ENCODE measurements at places on chromosomes 11 and 22. TPM values are rescaled to one million over a fixed set of nuclear protein-coding genes. Genes with fewer than 3 reads are reported as not detected.

The FAM180B gene
- not detected for total RNA-seq

The ESAM gene
- 0.19 TPM for total RNA-seq

The CLMP gene
- total RNA-seq, result 86.1 TPM

The MRPL17 gene
- 78.0 TPM for total RNA-seq

The SAA4 gene
- not detected for total RNA-seq

The VEGFB gene
- total RNA-seq, result 60.3 TPM

The PATE2 gene
- total RNA-seq, result not detected

The MAPK8IP2 gene
- total RNA-seq, result 2.5 TPM

The PRG3 gene
- total RNA-seq, result not detected

The HEPHL1 gene
- total RNA-seq, result not detected

The CBY1 gene
- 42.1 TPM for total RNA-seq

The CRYAB gene
- 1.2 TPM for total RNA-seq

The TTC36 gene
- total RNA-seq, result 0.52 TPM

GRCh38 chr11:126731576-126732142 lies 268.9 kb downstream of the KIRREL3 start:
- H3K27me3 ChIP-seq, result peaks cover 20% of the 10 kb centered on the region
- no peak for DNase-seq
- no peaks in the 10 kb centered on the region for H3K36me3 ChIP-seq

DNA sequence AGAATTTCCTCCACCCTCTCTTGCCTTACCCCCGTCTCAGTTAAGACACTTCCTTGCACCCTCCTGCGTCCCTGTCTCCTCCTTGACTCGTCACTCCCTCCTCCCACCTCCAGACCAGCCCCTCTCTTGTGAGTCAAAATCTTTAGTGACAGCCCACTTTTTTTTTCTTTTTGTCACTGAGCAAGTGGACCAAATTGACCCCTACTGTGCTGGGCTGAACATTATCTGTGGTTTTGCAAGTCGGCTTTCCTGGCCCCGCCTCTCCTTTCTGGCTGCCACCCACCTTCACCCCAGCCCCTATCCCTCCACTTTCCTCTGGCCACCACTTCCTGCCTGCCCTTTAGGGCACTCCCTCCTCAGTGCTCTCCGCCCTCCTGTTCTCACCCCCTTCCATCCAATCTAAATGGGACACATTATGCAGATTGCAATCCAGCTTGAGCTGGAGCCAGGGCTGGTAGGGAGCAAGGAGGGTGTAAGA lies at the start of gene APLNR:
Gene APLNR, minus strand, starts transcription at position 47 of the 478 bp plus-strand sequence. CDS start 246 bp downstream, outside the sequence.
- H3K27me3 ChIP-seq, result peaks cover 23% of the 10 kb centered on the region
- H3K4me3 ChIP-seq, result no peak within 1 kb of the TSS
- H3K27ac ChIP-seq, result no peak within 1 kb of the TSS
- DNase-seq, result no peak

GRCh38 chr11:77876045-77876444 lies 55.1 kb downstream of the AAMDC start:
- H3K4me1 ChIP-seq, result peaks cover 21% of the 10 kb centered on the region
- no peak overlapping the region for H3K4me3 ChIP-seq
- H3K27me3 ChIP-seq, result no peaks in the 10 kb centered on the region
- H3K27ac ChIP-seq, result no peak overlapping the region
- H3K36me3 ChIP-seq, result peaks cover 52% of the 10 kb centered on the region

DNA sequence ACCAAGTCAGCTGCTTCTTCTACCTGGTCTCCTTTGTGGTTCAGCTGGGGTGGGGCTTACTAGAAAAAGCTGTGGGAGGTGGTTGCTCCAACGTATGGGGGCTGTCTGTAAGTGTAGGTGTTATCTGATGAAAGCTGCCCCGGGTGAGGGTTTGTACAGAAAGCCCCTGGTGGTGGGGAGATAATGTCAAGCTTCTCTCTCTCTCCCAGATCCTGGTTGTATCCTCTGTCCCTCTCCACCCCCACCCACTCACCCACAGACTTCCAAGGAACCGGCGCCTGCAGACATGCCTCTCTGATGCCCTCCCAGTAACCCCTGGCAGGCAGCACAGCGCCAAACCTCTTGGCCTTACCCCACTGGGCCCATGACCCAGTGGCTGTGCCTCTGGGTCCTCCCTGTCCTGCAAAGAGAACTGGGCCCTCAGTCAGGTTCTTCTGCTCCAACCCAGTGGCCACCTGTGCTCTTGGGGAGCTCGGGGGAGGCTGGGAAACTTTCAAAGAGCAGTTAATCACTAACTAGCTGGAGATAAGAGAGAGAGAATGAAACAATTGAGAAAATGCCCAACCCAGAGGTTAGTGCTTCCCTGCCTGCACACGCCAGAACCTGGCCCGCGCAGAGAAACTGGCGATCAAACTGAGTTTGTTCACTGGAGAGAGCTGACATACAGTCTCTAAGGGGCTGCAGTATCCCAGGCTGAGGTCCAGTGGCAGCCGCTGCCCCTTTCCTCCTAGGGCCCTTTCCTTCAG lies 20.4 kb upstream of the EHF start:
- H3K27me3 ChIP-seq, result no peaks in the 10 kb centered on the region
- DNase-seq, result no peak
- no peak overlapping the region for H3K4me3 ChIP-seq
- peaks cover 30% of the 10 kb centered on the region for H3K4me1 ChIP-seq
- H3K27ac ChIP-seq, result peak overlapping the region; percentile 25

DNA sequence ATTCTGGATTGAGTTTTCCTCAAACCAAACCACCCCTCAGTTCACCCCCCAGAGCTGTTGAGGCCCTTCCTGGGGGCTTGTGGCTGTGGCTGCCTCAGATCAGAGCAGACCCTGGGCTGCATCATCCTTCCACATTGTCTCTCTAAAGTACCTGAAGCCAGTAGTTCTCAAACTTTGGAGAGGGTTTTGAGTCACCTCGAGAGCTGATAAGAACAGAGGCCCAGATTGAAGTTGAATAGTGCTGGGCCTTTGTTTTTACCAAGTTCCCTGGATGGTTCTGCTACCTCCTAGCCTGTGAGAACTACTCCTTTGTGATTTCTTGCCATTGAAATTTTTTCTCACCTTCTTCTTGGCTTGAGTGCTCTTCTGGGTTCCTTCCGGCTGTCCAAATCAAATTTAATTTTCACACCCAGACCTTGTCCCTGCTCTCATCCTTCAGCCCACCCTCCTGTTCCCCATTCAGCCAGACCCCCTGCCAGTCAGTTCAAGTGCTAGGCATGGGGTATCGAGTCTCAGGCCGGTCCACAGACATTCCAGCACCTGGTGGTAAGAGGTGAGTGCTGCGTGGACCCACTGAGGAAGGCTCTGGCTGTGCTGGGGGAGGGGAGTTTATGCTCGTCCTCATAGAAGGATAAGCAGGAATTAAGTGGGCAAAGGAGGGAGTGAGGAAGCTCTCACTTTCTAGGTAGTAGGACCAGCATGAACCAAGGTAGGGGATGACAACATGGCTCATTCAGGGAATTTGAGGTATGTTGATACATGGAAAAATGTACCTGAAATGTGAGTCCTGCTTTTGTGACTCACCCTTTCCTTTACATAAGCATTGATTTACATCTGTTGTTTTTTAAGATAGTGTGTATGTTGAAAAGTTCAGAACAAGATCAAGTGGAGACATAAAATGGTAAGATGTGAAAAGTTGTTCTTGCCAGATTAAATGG lies 116.5 kb downstream of the PTPRJ start:
- peak; percentile 33 for DNase-seq
- H3K27ac ChIP-seq, result no peak overlapping the region
- peaks cover 16% of the 10 kb centered on the region for H3K27me3 ChIP-seq

DNA sequence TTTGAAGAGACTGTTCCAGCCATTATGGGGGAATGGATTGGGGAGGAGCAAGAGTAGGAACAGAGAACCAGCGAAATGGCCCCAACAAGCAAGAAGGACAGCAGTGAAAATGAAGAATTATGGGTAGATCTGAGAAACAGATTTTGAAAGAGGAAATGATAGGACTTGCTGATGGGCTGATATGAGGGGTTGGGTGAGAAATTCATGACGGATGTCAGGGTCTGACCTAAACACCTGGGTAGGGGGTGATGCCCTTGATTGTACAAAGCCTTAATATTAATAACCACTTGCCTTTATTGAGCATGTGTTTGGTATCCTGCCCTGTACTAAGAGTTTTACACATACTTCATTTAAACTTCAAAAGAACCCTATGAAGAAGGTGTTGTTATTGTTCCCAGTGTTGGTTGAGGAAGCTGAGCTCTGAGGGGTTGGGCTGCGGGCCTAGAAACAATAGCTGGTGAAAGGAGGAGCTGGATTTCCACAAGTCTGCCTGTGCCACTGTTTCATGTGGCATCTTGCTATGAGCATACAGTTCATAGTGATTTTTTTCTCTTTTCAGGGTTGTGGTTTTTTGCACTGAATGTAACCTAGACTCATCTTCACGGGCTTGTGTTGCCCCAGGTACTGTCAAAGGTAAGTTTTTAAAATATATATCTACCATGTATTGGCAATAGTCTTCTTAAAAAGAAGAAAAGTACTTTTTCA lies 61.1 kb upstream of the TNRC6B start:
- H3K4me3 ChIP-seq, result no peak overlapping the region
- DNase-seq, result no peak
- H3K4me1 ChIP-seq, result peaks cover 5% of the 10 kb centered on the region
- H3K36me3 ChIP-seq, result peaks cover 4% of the 10 kb centered on the region
- H3K27ac ChIP-seq, result no peak overlapping the region
- no peaks in the 10 kb centered on the region for H3K27me3 ChIP-seq

DNA sequence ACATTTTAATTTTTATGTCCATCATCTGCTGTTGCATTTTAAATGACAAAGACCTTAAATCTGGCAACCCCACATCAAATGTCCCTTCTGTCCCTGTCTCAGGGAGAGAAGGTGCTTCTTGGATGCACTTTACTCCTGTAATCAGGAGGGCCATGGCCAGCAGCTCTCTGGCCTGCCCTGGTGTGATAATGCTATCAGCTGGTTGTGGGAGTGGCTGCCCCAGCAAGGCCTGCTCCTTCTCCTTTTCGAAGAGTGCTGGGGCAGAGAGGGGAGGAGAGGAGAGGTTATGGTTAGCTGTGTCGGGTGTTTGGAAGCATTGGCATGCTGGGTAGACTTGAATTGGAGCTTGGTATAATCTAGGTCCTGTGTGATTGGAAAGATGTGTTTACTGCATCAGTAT lies 12.8 kb downstream of the TNRC6B start:
- peaks cover 35% of the 10 kb centered on the region for H3K4me1 ChIP-seq
- peaks cover 19% of the 10 kb centered on the region for H3K36me3 ChIP-seq
- H3K27me3 ChIP-seq, result no peaks in the 10 kb centered on the region
- DNase-seq, result no peak

- no peak overlapping the region for H3K4me3 ChIP-seq
- peaks cover 18% of the 10 kb centered on the region for H3K27me3 ChIP-seq
- no peak overlapping the region for H3K27ac ChIP-seq
- no peak for DNase-seq
- H3K36me3 ChIP-seq, result no peaks in the 10 kb centered on the region
These were observed 39.3 kb downstream of the ETS1 start for GRCh38 chr11:128547946-128548648.

DNA sequence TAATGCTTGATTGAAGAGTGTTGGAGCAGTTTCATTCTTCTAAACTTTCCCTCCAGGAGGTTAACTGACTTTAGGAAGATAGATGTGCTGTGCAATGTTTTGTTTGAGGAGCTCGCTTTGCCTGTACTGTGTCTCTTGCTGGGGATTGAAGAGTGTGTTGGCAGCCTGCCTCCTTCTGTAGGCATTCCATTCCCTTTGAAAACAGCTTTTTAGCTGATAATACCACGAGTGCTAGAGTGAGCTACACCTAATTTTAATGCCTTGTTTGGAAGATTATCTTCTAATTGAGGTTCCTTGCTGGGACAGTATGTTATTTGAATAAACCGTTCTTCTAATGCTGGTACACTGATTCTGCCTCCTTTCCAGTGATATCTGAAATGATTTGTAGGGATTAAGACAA lies 7.2 kb downstream of the DDX10 start:
- H3K4me3 ChIP-seq, result peak overlapping the region; percentile 42
- peaks cover 19% of the 10 kb centered on the region for H3K36me3 ChIP-seq
- H3K27ac ChIP-seq, result peak overlapping the region; percentile 65
- peaks cover 36% of the 10 kb centered on the region for H3K4me1 ChIP-seq
- H3K27me3 ChIP-seq, result no peaks in the 10 kb centered on the region
- peak; percentile 21 for DNase-seq

DNA sequence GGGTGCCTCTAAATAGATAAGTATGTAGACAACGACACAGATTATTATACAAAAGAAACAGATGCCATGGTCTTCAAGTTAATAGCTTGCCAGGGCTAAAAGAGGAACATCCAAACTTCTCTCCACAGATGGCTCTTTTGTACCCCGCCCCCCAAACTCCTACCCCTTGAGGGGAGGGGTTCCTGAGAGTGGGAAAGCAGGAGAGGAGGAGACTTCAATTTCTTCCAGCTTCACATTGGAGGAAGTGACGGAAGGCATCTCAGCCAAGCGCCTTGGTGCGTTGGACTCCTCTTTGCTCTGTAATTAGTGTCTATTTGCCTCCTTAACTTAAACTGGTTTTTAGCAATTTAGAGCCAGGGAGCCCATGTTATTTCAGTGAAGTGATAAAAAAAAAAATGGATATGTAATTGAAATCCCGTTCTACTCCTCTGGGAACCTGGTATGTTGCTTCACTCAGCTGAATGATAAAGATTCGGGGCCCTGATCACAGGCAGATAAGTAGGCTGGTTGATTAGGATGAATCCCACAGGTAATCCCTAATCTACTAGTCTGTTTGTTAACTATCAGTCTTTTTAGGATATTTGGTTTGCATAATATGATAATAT lies 580.9 kb upstream of the CADM1 start:
- no peak overlapping the region for H3K4me3 ChIP-seq
- H3K36me3 ChIP-seq, result no peaks in the 10 kb centered on the region
- H3K4me1 ChIP-seq, result no peaks in the 10 kb centered on the region

GRCh38 chr22:38204784-38205183 lies 3.0 kb downstream of the MAFF start:
- H3K27ac ChIP-seq, result peak overlapping the region; percentile 80
- peak overlapping the region; percentile 85 for H3K4me3 ChIP-seq
- H3K4me1 ChIP-seq, result peaks cover 23% of the 10 kb centered on the region
- no peaks in the 10 kb centered on the region for H3K27me3 ChIP-seq

GRCh38 chr22:37126383-37126782 lies 16.9 kb upstream of the TMPRSS6 start:
- H3K27me3 ChIP-seq, result peaks cover 12% of the 10 kb centered on the region
- peaks cover 16% of the 10 kb centered on the region for H3K4me1 ChIP-seq
- H3K4me3 ChIP-seq, result no peak overlapping the region
- no peak overlapping the region for H3K27ac ChIP-seq

DNA sequence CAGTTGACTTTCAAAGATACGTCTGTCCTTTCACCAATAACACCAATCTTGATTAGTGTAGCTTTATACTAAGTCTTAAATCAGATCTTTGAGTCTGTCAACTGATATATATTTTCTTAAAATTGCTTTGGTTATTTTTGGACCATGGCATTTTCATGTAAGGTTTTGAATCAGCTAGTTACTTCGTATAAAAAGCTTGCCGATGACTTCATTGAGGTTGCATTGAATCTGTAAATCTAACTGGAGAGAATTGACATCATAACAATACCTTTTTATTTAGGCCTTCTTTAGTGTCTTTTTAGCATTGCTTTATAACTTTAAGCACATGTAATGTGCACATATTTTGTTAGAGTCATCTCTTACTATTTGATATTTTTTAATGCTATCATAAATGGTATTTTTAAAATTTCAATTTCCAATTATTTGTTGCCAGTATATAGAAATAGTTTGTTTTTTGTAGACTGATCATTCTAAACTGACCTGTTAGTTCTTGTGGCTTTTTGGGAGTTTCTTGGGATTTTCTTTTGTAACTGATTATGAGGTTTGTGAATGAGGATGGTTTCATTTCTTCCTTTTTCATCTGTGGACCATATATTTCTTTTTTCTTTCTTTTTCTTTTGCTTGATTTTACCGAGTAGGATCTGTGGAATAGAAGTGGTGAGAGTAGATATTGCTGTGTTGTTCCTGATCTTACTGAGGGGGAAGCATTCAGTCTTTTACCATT lies 61.4 kb downstream of the DDX10 start:
- no peak overlapping the region for H3K27ac ChIP-seq
- H3K36me3 ChIP-seq, result peaks cover 21% of the 10 kb centered on the region
- H3K4me3 ChIP-seq, result no peak overlapping the region
- no peaks in the 10 kb centered on the region for H3K4me1 ChIP-seq
- no peaks in the 10 kb centered on the region for H3K27me3 ChIP-seq
- DNase-seq, result no peak
